ENCODE measurements at places on chromosomes 6 and 20.
A peak's percentile ranks its signal among the peaks of the same experiment; 100 is the strongest.

GRCh38 chr6:108156180-108156937 lies 9.5 kb upstream of the NR2E1 start:
- DNase-seq, result no peak

DNA sequence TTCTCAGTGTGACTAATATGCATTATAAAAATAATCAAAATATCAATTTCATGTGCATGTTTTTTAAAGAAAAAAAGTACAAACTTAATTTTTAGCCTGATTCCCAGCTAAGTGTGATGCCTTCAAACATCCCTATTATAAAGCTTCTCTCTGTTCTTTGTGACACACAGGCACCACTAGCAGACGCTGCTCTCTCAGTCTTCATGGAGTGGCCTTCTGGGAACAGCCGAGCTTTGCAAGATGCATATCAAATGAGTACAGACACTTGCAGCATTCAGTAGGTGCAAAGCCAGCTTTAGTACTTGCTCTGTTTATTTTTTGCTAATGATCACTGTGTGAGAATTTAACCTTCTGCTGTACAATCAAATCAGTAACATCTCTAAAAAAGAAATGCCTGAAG lies 340.0 kb downstream of the ADGRB3 start:
- no peak for DNase-seq

- DNase-seq, result no peak
These were observed 327.3 kb upstream of the RUNX2 start for GRCh38 chr6:45000833-45001232.

DNA sequence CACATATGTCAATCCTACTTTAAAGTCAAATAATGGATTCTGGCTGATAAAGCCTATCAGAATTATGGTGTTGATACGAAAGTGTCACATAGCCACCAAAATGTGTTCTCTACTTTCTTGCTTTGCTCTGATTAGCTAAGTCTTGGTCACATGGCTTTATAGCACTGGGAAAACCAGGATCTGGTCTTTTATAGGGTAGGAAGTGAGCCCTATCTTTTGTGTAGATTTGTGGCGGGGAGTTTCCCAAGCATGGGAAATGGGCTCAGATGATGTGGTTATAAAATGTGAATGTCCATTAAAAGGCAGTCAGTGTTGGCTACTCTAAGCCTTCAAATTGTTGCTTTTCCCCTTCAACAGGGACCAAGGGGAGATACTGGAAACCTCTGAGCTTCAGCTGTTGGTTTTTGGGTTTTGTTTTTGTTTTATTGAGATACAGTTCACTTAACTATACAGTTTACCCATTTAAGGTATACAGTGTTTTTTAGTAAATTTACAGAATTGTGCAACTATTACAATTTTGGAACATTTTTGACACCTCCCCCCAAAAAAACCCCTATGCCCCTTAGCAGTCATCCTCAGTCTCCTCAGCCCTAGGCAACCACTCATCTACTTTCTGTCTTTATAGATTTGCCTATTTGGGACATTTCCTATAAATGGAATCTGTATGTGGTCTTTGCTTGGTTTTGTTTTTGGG lies 12.2 kb downstream of the RRP36 start:
- DNase-seq, result no peak

DNA sequence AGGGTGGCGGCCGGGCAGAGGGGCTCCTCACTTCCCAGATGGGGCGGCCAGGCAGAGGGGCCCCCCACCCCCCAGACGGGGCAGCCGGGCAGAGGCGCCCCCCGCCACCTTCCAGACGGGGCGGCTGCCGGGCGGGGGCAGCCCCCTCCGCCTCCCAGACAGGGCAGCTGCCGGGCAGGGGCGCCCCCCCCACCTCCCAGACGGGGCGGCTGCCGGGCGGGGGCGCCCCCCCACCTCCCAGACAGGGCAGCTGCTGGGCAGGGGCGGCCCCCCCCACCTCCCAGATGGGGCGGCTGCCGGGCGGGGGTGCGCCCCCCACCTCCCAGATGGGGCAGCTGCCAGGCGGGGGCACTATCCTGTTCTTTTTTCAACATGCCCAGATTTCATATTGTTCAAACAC lies 78.2 kb upstream of the DST start:
- no peak for DNase-seq

GRCh38 chr6:125019918-125020317 lies 57.7 kb downstream of the RNF217 start:
- DNase-seq, result no peak

- no peak for DNase-seq
These were observed at the start of gene RIMS1 for GRCh38 chr6:71886184-71887005. Gene RIMS1, plus strand, starts transcription at chr6:71886550. Its CDS starts 474 bp downstream, at chr6:71887024.

DNA sequence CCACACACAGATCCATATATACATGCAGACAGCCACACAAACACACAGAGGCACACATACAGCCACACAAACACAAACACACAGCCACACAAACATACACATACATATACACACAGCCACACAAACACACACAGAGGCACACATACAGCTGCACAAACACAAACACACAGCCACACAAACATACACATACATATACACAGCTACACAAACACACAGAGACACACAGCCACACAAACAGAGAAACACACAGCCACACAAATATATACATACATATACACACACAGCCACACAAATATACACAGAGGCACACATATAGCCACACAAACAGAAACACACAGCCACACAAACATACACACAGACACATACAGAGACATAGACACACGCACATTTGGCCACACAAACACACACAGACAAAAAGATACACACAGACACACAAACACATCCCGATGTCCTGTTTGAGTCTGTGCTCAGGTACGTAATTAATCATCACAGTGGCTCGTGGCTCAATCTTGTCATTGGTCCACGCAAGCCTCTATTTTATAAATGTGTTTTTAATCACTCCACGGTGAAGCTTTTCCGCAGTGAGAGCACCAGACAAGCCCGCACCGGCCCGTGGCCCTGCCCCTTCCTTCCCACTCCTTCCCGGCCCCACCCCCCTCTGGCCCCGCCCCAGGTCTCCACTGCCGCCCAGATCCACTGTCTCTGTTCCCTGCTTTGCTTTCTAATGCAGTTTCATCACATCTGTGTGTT lies 135.3 kb downstream of the CDH4 start:
- DNase-seq, result no peak

GRCh38 chr6:139392794-139393193 lies 18.3 kb upstream of the CITED2 start:
- DNase-seq, result no peak

- no peak for DNase-seq
These were observed 32.1 kb upstream of the JAG1 start for GRCh38 chr20:10705801-10706459.

DNA sequence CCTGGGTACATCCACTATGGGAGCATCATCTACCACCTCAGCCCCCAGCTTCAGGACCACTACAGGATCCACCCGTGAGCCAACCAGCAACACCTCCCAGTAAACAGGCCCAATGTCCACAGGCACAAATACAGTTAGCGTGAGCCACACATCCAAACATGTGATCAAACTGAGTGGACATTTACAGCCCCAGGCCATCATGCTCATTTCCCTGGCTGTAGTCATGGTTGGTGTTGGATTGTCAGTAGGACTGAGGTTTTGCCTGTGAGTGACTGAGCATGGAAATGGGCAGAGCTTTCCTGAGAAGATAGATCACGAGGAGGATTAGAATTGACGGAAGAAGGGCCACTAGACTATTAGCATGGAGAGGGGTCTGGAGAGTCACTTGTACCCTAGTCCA lies 10.7 kb upstream of the MUC21 start:
- no peak for DNase-seq

GRCh38 chr6:139291813-139292619 lies at the start of gene TXLNB:
Gene TXLNB, minus strand, starts transcription at chr6:139291998. Its CDS starts 3,099 bp downstream, at chr6:139288899.
- DNase-seq, result peak; percentile 44

GRCh38 chr20:1965520-1966351 lies 28.1 kb downstream of the PDYN start:
- DNase-seq, result peak; percentile 42

GRCh38 chr20:15643713-15644112 lies 929.5 kb downstream of the KIF16B start:
- DNase-seq, result no peak

DNA sequence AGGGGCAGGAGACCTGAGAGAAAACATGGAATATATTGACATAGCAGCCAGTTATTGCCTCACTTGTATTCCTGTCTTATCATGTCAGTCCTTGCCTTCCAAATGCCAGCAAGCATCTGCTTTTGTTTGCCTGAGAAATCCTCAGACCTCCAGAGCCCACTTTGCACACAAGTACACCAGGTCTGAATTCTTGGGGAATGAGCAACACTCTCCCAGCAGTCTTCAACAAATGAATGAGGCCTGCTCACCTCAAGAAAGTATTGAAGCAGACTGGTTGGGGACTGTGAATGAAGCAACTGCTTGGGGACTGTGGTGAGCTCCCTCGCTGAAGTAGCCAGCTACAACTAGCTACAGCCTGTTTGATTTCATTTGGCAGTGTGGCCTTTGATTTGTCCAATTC lies 172.8 kb upstream of the SPTLC3 start:
- no peak for DNase-seq

GRCh38 chr20:8518878-8519277 lies 386.8 kb downstream of the PLCB1 start:
- no peak for DNase-seq

DNA sequence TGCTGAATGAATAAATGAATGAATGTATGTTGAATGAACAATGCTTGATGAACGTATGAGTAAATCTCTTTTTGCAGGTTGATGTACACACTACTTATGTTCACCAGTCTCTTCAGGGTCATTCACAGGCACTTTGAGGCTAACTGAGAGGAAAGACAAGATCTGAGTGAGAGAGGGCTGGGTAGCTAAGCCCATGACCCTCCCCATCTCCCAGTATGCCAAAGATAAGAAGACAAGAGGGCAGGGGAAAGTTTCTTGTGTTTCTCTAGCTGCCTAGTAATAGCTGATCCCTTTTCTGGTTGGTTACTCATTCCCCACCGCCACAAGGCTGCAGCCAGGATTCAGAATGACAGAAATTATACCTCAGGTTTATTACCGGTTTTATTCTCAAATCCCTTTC lies 90.7 kb downstream of the CEP57L1 start:
- DNase-seq, result no peak
